Stimulated activated CD8-positive, alpha-beta memory T cell treated with anti-CD3 and anti-CD28 coated beads, Interleukin-7, amount 100 ng/mL, for 24 hours (primary cell): ENCODE measurements at places on chromosomes 6 and 20.

GRCh38 chr6:112475083-112475482 is 128.0 kb downstream of the RFPL4B start:
- DNase-seq, result no peak

GRCh38 chr6:156949376-156949775 is 172.2 kb downstream of the ARID1B start:
- DNase-seq, result no peak

GRCh38 chr20:43942201-43942590 is 27.5 kb downstream of the TOX2 start:
- DNase-seq, result no peak

DNA sequence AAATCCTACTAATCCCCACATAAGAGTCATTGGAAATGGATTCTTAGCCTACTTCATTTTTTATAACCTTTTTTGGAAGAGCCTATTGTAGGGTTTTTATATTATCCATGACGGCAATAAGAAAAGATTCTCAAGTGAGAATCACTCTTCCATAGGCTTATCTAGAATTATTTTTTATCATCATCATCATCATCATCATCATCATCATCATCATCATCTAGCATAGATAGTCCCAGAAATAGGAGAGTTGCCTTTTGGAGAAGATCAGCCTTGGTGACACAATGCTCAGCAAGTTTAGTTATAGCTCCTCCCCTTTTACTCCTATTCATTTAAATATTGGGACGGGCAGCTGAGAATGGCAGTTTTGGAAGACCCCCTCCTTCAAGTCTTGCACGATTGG is 359.1 kb upstream of the SLC35B3 start:
- DNase-seq, result no peak

- DNase-seq, result no peak
Observed at GRCh38 chr20:3032624-3033023, 10.8 kb upstream of the GNRH2 start.

DNA sequence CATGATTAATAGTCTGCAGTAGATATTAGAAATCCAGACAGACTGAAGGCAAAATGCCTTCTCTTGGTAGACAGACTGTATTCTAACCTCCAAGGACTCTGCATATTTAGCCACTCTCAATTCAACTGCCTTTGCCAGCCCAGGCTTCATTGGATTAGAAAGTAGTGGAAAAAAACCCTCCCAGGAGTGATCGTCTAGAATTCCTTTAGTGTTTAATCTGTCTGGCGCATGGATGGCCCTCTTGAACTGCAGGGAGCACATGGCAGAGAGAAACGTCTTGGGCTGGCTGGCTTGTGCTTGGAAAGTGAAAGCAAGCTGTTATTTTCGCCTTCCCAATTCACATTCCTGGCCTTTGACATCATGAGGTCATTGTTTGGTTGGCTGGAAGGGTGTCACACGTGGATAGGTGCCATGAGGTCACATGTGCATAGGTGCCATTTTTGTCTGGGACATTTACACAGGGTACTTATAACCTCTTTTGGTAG is 30.9 kb upstream of the NEDD9 start:
- DNase-seq, result no peak

DNA sequence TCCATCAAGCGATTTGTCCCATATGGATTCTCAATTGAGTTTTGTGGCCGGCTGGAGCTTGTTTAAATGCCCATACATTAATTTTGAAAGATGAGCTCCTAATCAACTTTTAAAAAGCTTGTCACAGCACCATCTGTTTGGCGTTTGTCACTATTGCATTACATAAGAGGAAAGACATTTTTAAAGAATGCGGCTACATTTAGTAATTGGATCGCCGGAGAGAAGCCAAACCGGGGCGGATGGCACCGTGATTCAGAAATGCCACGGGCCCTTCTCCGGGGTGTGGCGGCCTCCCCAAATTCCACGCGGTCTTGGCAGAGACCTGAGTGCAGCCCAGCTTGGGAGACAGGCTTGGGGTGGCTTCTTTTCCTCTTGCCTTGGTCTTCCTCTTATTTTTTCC is 67.7 kb upstream of the ZNFX1 start:
- no peak for DNase-seq

DNA sequence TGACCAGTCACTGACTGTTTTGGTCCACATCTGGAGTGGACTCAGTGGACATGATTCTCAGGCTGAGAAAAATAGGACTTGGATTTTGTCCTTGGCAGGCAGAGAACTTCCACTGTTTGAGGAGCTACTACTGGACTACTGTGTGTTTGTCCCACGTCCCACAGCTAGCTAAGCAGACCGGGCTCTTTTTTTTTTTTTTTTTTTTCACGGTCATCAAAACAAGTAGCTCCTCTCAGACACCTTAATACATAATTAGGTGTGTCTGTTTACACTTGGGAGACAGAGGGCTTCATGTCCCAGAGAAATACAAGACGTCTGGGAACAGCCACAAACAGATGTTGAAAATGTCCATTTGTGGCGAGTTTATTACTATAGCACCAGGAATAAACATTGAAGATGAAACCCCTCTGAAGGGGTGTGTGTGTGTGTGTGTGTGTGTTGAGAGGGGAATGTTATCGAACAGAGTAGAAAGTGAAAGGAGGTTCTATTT is 155.0 kb upstream of the SUPT3H start:
- DNase-seq, result no peak

GRCh38 chr6:169839029-169839481 is 87.6 kb downstream of the ERMARD start:
- DNase-seq, result no peak

- DNase-seq, result no peak
Observed at GRCh38 chr6:16183187-16183664, 54.3 kb downstream of the MYLIP start.

DNA sequence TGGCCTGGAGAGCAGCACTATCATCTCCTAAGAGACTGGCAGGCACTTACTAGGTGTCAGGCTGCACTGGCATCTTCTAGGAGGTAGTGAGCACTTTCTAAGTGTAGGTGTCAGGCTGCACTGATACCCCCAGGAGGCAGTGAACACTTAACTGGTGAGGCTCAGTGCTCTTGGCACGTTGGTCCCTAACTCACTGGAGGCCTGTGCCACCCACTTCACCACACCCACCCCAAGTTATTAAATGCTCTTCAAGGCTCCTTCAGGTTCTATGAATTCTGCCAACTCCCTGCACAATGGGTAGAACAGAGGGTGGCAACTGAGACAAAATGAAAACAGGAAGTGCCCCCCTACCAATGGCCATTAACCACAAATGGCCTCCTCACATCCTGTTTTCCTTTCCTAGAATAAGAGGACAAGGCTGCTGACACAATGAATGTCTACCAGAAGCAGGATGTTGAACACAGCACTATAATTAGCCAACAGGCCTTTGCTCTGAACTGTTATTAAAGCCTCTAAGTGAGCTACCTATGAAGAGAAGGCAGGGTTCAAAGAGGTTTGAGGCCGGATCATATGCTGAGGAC is 29.4 kb downstream of the NCOA5 start:
- DNase-seq, result no peak
